ENCODE measurements at places on chromosomes 3 and 15. TPM values are rescaled to one million over a fixed set of nuclear protein-coding genes. Genes with fewer than 3 reads are reported as not detected.

- peaks cover 57% of the 10 kb centered on the region for H3K36me3 ChIP-seq
- no peak for DNase-seq
- H3K27me3 ChIP-seq = no peaks in the 10 kb centered on the region
- H3K4me1 ChIP-seq = no peaks in the 10 kb centered on the region
- no peak overlapping the region for H3K4me3 ChIP-seq
Measured at GRCh38 chr3:14489641-14490040, 50.5 kb downstream of the GRIP2 start.

DNA sequence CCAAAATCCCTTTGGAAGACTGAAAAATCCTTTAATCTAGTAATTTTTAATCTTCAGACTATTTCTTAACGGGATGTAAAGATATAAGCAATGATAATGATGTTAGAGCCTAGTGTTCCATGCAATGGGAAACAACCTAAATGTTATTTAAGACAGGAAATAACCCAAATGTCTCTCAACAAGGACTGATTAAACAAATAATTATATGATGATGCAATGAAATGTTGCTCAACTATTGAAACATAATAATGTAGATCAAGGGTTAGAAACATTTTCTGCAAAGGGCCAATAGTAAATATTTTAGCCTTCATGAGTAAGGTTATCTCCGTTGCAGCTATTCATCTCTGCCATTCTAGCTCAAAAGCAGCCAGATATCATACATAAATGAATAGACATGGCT, 275.4 kb downstream of the NEK10 start:
- H3K4me3 ChIP-seq = no peak overlapping the region
- no peak overlapping the region for H3K27ac ChIP-seq
- no peak for DNase-seq
- no peaks in the 10 kb centered on the region for H3K4me1 ChIP-seq
- H3K27me3 ChIP-seq = no peaks in the 10 kb centered on the region

- H3K36me3 ChIP-seq = peaks cover 16% of the 10 kb centered on the region
- no peak overlapping the region for H3K27ac ChIP-seq
- no peak for DNase-seq
- no peak overlapping the region for H3K4me3 ChIP-seq
Measured at GRCh38 chr3:156801746-156802145, 24.4 kb upstream of the LEKR1 start.

DNA sequence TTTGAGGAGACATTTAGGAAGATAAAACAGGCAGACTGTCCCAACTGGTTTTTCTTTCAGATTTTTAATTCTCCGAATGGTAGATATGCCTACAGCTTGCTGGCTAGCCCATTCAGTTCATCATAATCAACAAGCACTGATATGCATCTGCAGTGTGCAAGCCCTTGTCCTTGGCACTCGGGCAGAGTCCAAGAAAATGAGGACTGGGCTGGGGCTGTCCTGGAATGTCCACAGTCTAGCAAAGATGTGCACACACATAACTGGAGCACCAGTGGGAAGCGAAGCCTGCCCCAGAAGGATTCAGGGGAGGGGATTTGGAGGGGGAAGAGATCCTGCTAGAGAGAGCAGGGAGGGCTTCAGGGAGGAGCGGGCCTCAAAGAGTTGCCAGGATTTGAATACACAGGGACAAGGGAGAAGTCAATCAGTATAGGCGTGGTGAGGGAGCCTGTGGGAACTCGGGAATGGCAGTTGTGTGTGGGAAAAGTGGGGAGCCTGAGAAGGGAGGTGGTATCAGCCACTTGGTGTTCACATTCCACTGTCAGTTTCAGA, 8.7 kb downstream of the FAH start:
- DNase-seq = no peak
- H3K27me3 ChIP-seq = no peaks in the 10 kb centered on the region
- H3K4me1 ChIP-seq = peaks cover 24% of the 10 kb centered on the region
- H3K27ac ChIP-seq = no peak overlapping the region
- H3K4me3 ChIP-seq = no peak overlapping the region
- H3K36me3 ChIP-seq = no peaks in the 10 kb centered on the region

GRCh38 chr3:38139652-38140051, 1.2 kb downstream of the MYD88 start:
- H3K36me3 ChIP-seq = peaks cover 43% of the 10 kb centered on the region
- H3K27me3 ChIP-seq = no peaks in the 10 kb centered on the region
- no peak for DNase-seq
- peaks cover 73% of the 10 kb centered on the region for H3K4me1 ChIP-seq
- H3K27ac ChIP-seq = peak overlapping the region; percentile 99
- H3K4me3 ChIP-seq = peak overlapping the region; percentile 97

GRCh38 chr3:198081421-198081844, 121.4 kb downstream of the LMLN start:
- no peak for DNase-seq
- peak overlapping the region; percentile 19 for H3K4me3 ChIP-seq
- peaks cover 11% of the 10 kb centered on the region for H3K4me1 ChIP-seq
- no peak overlapping the region for H3K27ac ChIP-seq
- H3K27me3 ChIP-seq = peaks cover 30% of the 10 kb centered on the region
- H3K36me3 ChIP-seq = no peaks in the 10 kb centered on the region

DNA sequence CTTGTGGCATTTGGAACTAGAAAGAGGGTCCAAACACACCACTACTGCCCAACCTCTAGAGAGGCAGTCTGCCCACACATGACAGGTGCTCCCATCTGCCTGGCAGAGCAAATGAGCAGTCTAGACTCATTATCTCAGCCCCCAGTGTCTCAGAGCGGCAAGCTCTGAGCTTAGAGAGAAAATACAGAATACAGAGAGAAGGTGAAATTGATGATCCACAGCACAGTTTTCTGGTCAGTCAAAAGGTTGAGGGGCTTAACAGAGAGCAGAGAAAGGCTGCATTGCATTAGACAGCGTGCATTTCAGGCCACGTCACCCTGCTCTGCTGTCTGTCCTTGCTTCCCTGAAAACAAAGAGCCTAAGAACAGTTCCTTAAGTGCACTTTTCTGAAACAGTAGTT, 135.1 kb downstream of the KCNMB2 start:
- H3K27ac ChIP-seq = no peak overlapping the region
- no peak for DNase-seq
- H3K27me3 ChIP-seq = no peaks in the 10 kb centered on the region
- H3K4me1 ChIP-seq = peaks cover 4% of the 10 kb centered on the region
- no peaks in the 10 kb centered on the region for H3K36me3 ChIP-seq
- no peak overlapping the region for H3K4me3 ChIP-seq

- H3K4me3 ChIP-seq = no peak overlapping the region
- no peaks in the 10 kb centered on the region for H3K4me1 ChIP-seq
- no peak overlapping the region for H3K27ac ChIP-seq
- no peak for DNase-seq
- H3K27me3 ChIP-seq = no peaks in the 10 kb centered on the region
Measured at GRCh38 chr3:65338571-65338970, 650.8 kb upstream of the ADAMTS9 start.

DNA sequence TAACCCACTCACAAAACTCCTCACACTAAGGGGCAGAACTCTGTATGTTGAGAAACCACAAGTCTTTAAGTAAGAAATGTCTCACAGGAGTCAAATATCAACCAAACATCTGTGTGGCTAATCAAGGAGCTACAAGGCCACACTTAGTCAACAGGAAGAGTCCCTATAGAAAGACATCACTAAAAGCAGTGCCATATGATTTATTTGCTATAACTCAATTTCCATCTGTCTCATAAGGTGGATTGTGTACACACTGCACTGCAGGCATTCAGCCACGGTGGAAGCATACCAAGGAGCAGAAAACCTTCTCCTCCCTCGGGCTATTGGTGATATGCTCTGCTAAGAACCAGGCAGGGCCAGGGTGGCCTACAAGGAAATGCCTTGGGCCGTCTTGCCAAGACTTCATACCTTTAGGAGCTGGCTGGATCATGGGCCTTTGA, 197.6 kb upstream of the CFAP20DC start:
- H3K27ac ChIP-seq = peak overlapping the region; percentile 46
- H3K27me3 ChIP-seq = no peaks in the 10 kb centered on the region
- no peaks in the 10 kb centered on the region for H3K36me3 ChIP-seq
- peaks cover 22% of the 10 kb centered on the region for H3K4me1 ChIP-seq
- no peak overlapping the region for H3K4me3 ChIP-seq
- no peak for DNase-seq

- H3K4me1 ChIP-seq = peaks cover 64% of the 10 kb centered on the region
- H3K36me3 ChIP-seq = peaks cover 30% of the 10 kb centered on the region
- no peak overlapping the region for H3K4me3 ChIP-seq
- peak overlapping the region; percentile 24 for H3K27ac ChIP-seq
Measured at GRCh38 chr3:17025594-17026139, 140.9 kb downstream of the PLCL2 start.

GRCh38 chr3:133440652-133441051, 40.8 kb downstream of the BFSP2 start:
- no peaks in the 10 kb centered on the region for H3K27me3 ChIP-seq
- H3K27ac ChIP-seq = no peak overlapping the region

DNA sequence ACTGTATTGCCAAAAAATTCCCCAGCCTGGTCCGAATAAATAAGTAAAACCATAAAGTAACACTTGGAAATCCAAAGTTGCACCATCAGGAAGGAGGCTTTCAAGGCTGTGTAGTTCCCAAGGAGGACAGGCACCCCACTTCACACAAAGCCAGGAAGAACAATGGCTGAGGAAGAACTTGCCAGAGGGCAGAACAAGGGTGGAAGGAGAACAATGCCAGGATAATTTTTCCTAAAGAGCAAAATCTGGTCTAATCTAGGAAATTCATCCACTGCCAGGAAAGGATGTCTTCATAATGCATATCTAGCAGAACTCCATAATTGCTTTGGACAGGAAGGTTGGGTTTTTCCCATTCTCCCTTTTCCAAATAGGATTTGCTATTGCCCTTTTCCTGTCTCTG, 15.7 kb upstream of the ARID3B start:
- no peaks in the 10 kb centered on the region for H3K4me1 ChIP-seq
- H3K27ac ChIP-seq = no peak overlapping the region
- H3K4me3 ChIP-seq = no peak overlapping the region
- no peaks in the 10 kb centered on the region for H3K36me3 ChIP-seq

- no peak for DNase-seq
- no peaks in the 10 kb centered on the region for H3K27me3 ChIP-seq
- no peak overlapping the region for H3K4me3 ChIP-seq
- H3K4me1 ChIP-seq = peaks cover 12% of the 10 kb centered on the region
- H3K27ac ChIP-seq = no peak overlapping the region
Measured at GRCh38 chr3:107978131-107979055, 112.4 kb downstream of the CD47 start.

DNA sequence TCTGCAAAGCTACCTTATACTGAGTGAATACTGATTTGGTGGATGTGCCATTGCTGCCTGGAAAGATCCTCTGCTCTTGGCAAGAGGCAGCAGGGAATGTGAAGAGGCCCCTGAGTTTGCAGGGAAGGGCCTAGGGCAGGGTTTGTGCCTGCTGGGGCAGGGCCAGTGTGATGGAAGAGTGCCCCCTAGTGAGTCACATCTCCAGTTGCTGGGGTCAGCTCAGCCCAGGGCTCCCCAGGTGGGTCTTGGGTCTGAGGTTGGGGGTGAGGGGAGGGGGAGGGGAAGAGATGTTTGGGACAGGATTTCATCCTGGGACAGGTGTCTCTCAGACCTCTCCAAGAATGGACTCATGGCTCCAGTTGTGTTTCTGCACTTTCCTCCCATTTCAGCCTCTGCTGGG, 4.1 kb upstream of the AMOTL2 start:
- no peak overlapping the region for H3K4me3 ChIP-seq
- H3K36me3 ChIP-seq = no peaks in the 10 kb centered on the region
- peaks cover 17% of the 10 kb centered on the region for H3K4me1 ChIP-seq

DNA sequence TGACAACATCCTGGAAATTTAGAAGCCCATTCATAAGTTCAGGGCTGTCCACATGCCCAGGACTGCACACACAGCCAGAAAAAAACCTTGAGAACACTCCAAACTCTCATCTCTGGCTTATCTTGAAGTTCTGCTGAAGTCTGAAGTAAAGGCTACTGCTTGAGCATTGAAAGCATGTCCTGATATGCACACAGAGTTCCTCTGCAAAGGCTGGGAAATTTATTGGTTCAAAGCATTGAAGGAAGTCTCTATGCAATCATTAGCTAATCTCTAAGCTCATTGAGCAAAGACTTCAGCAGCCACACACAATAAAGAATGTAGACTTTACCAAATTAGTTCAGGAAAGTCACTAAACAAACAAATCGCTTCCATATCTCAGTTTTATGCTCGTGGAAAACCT, 162.0 kb upstream of the STT3B start:
- no peaks in the 10 kb centered on the region for H3K27me3 ChIP-seq
- DNase-seq = no peak
- H3K36me3 ChIP-seq = no peaks in the 10 kb centered on the region
- no peak overlapping the region for H3K27ac ChIP-seq

DNA sequence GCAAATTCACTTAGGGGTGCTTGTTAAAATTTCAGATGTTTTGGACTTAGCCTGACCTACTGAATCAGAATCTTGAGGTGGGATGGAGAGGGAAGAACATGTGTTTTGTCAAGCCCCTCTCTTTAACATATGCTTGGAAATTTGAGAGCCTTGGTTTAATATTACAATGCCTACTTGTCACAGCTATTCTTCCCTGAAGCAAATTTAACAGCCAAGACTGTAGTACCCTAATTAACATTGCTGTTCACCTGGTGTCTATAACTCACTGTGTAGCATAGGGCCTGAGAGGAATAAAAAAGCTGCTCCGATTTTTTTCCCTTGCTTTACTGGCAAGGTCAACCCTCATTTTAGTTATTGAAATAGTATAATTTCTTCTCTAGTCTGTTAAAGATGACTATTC, 880.1 kb downstream of the CADM2 start:
- H3K27me3 ChIP-seq = no peaks in the 10 kb centered on the region
- no peak overlapping the region for H3K4me3 ChIP-seq
- H3K4me1 ChIP-seq = no peaks in the 10 kb centered on the region
- H3K27ac ChIP-seq = no peak overlapping the region
- no peaks in the 10 kb centered on the region for H3K36me3 ChIP-seq

DNA sequence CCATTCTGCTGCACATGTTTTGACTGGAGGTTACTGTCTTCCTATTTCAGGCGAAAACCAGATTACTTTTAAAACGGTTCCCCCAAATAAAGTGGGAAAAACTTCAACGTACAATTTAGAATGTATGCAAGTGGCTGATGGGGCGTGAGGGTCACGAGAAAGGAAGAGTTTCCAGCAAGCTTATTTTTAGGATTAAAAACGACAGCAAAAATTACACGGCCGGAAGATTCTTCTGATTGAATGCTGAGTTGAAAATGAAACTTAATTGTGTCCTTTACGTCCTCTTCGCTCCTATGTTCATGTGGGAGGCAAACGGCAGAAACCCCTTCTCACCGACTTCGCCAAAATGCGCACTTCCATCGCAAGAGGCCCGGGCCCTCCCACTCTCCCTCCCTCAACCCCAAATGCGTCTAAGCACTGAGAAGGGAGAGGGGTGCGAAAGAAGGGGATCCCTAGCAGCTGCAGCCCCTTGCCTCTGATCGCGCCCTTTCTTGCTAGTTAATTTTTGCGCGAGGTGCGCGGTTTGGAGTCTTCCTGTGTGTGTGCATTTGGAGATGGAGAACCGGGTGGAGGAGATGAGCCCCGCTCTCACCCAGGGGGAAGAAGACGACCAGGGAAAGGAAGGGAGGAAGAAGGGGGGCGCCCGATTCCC, 656 bp downstream of the CD47 start:
- H3K4me3 ChIP-seq = peak overlapping the region; percentile 97
- H3K27ac ChIP-seq = peak overlapping the region; percentile 97
- peaks cover 30% of the 10 kb centered on the region for H3K4me1 ChIP-seq
- peaks cover 16% of the 10 kb centered on the region for H3K36me3 ChIP-seq

TTLL13 gene
- 2.2 TPM for total RNA-seq

SLC27A2 gene
- 0.22 TPM for total RNA-seq

KCNH8 gene
- 1.3 TPM for total RNA-seq

SYNPR gene
- not detected for total RNA-seq

POPDC2 gene
- 5.5 TPM for total RNA-seq

HRH1 gene
- total RNA-seq = not detected

VEPH1 gene
- not detected for total RNA-seq

ALDH1L1 gene
- total RNA-seq = not detected

RARRES1 gene
- not detected for total RNA-seq

SUCNR1 gene
- total RNA-seq = not detected

KLHL40 gene
- total RNA-seq = not detected

TMEM207 gene
- total RNA-seq = not detected

ZNF80 gene
- 0.66 TPM for total RNA-seq

IQCF5 gene
- total RNA-seq = not detected

RETNLB gene
- not detected for total RNA-seq

GCHFR gene
- total RNA-seq = 19.5 TPM

GOLGA8J gene
- total RNA-seq = not detected

All from activated B cell treated with CpG ODN at 0.5 μM for 24 hours (primary cell).